ENCODE measurements at places on chromosomes 16 and 17.

GRCh38 chr17:40284085-40284713 is 3.5 kb upstream of the CDC6 start:
- DNase-seq: peak; percentile 54

- DNase-seq: peak; percentile 34
Observed at GRCh38 chr16:20675488-20676267, 21.8 kb downstream of the ACSM1 start.

DNA sequence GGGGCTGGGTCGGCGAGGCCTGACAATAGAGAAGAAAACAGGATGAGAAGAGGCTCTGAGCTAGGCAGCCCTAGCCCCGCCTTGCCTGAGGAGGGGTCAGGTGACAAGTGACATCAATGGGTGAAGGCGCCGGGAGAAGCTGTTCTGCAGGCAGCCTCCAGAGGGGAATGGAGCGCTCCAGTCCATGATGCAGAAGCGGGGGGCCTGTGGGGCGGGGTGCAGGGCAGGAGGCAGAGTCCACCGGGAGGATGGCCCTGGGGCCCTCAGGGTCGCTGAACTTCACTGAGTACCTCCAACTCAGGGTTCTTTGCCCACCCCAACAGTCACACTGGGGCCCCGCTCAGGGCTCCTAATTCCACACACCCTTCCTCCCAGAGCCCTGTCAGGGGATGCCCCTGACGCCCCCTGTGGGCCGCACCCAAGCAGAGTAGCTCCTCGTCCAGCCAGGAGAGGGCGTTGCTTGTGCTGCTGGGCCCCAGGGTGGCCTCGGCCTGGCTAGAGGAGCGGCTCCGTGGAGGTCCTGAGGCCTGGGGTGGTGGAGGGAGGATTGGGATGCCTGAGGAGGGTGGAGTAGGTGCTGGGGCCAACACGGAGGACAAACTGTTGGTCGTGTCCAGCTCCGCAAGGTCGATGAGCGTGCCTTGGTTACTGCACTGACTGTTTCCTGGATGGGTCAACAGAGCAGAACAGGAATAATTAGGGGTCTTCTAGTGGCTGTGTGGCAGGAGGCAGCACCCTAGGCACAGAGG is 20.8 kb downstream of the GGA3 start:
- no peak for DNase-seq

DNA sequence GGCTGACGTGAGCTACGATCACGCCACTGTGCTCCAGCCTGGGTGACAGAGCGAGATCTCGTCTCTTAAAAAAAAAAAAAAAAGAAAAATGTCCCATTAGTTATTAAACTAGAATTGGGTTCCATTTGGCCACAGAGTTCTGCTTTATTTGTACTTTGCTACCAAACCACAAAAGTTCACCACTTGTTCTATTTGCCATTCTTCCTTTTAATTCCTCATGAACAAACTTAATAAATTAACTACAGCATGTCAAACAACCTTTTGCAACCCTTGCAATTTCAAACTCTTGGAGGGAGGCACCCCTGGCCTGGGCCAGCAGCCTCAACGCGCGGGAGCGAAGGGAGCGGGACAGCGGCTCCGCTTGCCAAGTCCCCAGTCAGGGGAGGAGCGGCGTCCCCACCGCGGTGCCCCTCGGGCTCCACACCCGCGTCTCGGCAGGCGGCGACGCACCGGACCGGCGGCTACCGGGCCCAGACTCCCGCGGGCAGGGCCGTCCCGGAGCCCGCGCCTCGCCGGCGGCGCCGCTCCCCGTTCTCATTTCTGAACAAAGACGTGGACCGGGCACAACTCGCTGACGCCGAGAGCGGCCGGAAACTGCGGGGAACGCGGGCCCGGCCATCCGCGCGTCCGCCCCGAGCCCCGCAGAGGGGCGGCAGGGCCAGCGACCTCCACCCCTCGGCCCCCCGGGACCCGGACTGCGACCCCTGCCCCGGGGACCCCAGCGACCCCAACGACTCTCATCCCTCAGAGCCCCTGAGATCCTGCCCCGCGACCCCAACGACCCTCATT is 775 bp downstream of the CYTH1 start:
- DNase-seq: peak; percentile 42

- no peak for DNase-seq
Observed at GRCh38 chr16:10961231-10961630, 16.9 kb downstream of the CLEC16A start.

DNA sequence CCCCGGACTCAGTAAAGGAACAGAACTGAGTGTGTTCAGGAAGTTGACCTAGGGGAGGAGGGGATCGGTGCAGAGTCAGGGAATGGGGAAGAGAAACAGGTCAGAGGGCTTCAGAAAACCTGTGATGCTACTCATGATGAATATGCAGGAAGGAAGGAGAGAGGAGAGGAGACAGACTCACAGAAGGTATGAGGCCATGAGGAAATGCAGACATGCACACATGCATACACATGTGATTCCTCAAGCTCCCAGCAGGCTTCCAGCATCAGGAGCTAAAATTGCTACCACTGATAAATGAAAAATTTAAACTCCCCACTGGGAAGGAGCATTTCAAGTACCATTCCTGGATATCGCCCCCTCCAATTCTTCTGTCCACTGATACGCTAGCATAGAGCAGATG is 262.6 kb downstream of the SLC39A11 start:
- DNase-seq: no peak

DNA sequence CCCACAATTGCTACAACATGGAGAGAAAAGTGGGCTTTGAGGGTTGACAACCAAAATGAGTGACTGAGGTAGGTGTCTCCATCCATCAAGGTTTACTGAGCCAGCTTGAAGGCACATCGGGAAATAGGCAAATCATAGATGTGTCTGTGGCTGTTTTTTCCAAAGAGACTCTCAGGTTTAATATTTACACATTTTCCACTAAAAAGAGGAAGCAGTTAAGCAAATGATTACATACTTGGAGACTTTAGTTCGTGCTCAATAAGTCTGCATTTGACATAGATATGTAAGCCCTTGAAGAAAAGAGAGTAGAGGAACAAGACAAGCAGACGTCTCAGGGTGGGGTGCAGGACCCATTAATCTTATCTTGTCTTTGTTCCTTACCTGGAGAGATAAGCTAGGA is 148.9 kb upstream of the COX10 start:
- no peak for DNase-seq

- no peak for DNase-seq
Observed at GRCh38 chr17:29458066-29458465, 67.9 kb downstream of the TAOK1 start.

DNA sequence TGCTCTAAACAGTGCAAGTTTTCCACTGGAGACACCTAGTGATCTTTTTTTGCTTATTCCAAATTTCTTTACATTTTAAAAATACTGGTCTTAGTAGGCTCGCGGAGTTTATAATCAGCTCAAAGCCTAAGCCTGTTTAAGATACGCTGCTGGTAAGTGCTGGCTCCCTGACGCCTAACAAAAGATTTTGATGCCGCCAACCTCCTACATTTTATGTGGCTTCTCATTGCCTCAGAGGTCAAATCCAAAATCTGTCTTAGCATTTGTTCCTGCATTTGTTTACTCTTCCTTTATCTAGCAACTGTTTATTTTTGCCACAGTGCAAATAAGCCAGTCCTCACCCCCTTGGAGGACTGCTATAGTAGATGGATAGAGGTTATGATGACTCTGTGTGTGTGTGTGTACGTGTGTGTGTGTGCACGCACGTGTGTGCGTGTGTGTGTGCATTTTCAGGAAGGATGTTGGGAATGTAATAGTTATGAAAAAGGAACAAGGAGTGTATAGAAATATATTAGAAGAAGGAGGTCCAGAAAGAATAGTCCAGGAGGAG is 24.8 kb downstream of the HS3ST3B1 start:
- DNase-seq: no peak

GRCh38 chr17:42049834-42050392 is 488 bp downstream of the C17orf113 start:
- DNase-seq: no peak

DNA sequence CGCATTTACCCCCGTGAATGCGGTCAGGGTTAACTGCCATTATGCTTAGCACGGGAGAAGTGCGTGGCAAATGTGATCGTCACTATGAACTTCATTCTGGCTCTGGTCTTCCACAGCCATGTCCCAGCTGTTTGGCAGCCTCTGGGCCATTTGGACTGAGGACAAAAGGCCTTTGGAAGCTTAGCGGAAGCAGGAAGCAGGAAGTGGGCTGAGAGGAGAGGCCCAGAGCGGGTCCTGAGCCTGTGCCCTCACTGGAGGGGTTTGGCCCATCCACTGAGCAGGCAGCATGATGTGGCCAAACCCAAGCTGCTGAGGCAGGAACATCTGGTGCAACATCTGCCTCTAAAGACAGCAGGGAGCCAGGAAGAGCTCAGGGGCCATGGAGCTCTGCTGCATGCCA is 345.9 kb downstream of the C16orf95 start:
- DNase-seq: peak; percentile 82

DNA sequence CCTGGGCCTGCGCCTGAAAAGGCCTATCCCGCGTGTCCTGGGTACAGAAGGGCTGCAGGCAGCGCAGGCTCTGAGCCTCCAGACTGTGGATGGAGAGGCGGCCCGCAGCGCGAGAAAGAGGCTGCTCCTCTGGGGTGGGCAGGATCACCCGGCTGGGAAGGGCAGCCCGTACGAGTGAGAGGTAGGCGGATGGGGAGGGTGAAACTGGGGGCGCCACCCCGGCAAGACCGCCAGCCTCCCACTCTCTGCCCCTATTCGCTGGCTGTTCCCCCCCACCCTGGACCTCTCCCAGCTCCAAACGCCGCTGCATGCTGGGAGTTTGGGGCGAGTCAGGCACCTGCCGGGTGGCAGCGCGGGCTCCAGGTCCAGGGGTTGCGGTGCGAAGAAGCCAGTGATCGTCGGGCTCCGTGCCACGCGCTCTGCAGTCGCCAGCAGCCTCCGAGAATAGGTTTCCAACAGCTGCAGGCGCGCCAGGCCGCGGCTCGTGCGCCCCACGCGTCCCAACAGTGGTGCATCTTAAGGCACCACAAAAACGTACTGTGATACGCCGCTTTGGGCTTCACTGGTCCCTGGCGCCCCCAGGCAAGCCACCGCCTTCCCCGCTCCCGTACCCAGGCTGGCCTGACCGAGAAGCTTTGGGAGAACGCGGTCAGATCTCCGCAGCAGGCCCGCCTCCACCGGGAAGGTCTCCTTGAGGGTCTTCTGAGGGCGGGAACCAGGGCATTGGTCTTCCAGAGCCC is 1.1 kb downstream of the NOXO1 start:
- DNase-seq: no peak

DNA sequence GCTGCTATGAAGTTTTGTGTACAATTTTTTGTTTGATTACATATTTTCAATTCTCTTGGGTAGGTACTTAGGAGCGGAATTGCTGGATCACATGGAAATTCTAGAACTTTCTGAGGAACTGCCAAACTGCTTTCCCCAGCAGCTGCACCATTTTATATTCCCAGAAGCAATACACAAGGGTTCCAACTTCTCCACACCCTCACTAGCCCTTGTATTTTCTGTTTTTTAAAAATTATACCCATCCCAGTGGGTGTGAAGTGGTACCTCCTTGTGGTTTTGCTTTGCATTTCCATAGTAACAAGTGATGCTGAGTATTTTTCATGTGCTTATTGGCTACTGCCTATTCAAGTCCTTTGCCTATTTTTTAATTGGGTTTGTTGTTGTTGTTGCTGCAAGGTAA is 20.9 kb downstream of the NACA2 start:
- DNase-seq: no peak

DNA sequence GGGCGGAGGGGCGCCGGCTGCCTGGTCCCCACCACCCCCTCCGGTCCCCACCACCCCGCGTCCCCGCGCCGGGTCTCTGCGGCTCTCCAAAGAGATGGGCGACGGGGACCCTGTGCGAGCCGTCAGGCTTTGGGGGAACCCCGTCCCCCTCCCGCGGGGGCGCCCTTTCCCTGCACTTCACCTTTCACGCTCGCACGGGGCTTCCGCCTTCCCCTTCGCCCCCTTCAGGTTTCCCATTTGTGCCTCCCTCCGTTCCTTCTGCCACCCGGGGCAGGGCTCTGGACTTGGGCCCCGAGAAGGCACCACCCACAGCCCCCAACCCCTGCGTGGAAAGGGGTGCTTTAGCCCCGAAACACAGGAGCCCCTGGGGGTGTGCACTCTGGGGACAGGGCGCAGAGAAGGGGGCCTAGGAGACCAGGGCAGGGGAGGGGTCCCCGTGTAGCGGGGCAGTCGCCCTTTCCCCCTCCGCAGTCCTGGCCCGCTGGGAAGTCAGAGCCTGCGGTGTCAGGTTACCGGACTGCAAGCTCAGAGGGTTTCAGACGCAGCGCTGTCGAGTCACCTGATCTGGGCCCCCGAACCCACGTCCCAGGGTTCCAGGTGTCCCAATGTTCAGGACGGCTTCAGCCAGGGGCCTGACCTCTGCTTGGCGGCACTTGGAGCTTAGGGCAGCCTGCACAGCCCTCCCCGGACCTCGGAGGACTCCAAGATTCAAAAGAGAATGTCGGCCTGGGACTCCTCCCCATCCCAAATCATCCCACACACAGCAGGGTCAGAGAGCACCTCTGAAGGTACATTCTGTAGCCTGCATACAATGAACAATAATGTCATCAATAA is 6.7 kb upstream of the CCDC92B start:
- no peak for DNase-seq
